ENCODE measurements at places on chromosomes 3 and 15.

- no peak for ATAC-seq
Measured at GRCh38 chr3:146065573-146066006, 95.4 kb downstream of the PLOD2 start.

GRCh38 chr15:37206690-37207089 is 106.3 kb upstream of the MEIS2 start:
- no peak for ATAC-seq

DNA sequence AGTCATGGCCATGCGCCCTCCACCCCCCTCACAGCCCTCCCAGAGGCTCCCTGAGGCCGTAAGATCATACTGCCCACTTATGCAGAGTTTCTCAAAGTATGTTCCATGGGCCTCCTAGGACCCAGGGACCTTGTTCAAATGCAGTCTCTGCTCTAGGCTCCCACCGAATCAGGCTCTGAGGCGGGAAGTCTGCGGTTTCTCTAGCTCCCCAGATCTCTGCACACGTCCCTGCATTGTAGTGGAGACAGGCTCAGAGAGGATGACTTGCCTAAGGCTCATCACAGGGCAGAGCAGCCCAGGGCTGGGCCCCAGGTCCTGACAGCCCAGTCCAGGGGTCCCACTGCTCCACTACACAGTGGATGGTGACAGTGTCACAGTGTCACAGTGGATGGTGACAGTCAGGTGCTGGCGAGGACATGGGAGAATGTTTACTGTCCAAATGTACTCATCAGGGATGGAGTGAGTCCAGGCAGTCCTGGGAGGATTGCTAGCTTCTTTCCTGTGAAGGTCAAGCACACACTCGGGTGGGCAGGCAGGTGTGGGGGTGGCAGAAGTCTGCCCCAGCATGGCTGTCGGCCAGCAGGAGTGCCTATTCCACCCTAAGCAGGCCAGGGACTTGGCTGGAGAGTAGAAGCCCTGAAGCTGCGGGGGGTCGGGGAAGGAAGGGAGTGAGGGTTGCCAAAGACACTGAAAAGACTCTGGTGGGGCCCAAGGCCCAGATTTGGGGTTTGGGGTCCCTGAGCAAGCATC is 12.4 kb downstream of the ANKRD63 start:
- ATAC-seq, result no peak

DNA sequence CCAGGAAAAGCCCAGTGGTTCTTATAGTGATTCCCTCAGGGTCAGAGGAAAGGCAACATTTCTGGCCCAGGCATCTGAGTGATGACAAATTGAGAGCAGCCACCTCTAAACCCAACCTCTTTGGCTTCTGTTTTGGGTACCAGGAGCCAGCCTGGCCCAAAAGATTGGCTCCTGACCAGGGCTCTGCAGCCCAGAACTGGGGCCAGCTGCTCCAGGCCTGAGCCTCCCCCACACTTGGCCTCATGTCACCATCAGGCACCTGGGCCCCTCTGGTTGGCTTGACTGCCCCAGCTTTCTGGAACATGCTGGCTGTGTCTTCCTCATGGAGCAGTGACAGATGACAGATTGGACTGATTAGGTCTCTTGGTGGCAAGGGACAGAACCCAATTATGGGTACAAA is 26.0 kb upstream of the HCN4 start:
- ATAC-seq, result no peak

DNA sequence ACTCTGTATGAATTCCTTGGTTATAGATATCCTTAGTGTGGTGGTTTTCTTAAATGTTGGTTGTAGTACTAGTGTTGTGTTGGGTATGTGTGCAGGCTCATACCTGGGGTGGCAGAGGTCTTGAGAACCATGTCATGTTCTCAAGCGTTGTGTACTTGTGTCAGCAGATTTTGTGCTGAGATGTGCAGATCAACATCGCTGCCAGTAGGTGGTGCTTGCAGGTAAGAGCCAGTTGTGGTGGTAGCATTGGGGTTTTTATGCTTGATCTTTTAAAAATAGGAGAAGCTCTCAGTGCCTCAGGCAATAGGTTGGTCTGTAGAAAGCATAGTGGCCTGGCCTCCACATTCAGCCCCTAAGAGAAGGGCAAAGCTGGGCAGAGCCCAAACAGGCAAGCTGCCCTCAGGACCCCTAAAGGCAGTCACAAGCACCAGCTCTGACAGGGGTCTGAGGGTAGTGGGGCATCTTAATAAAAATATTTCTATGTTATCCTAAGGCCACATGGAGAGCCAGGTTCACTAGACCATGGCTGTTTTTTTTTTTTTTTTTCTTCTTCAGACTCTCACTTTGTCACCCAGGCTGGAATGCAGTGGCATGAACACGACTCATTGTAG is 164.0 kb downstream of the IL20RB start:
- ATAC-seq, result no peak

GRCh38 chr3:58563386-58564035 is 13.7 kb downstream of the FAM107A start:
- ATAC-seq, result no peak
